Eye (tissue), 1 donor: ENCODE measurements at places on chromosomes 7 and 10.

DNA sequence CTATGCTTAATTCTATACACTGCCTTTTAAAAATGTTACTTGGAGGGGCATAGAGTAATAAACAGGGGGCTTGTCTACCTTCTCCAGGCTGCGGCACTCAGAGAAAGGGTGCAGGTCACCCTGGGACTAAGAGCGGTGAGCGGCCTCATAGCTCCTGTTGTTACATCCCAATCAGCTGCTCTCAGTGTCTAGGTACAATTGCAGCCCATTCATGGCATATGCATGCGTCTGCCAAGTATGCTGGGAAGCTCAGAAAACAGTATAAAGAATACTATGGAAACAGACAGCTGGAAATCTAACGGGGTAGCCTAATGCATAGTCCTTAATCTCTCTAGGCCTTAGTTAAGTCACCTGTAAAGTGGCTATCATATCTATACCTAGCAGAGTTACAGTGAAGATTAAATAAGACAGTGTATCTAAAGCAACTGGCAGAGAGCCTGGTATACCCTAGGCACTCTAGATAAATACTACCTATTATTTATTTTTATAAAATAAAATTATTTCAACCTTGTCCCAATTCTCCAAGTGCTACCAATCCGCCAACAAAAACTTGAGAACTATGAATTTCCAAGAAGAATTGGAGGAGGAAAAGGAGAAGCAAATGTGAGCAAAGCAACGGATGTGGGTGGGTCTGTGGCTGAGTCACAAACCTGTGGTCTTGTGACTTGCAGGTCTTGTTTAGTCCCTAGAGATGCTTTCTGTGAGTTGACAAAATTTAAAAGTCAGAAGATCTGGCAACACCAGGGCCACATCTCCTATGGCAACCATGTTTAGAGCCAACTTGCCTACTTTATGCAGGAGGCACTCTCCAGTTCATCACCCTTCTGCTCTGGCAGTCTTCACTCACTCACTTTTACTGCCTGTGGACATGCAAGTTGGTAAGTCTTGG, 183.0 kb downstream of the RAPGEF5 start:
- no peak for DNase-seq

- DNase-seq, result no peak
Observed at GRCh38 chr10:89591111-89591795, 53.8 kb downstream of the PANK1 start.

- DNase-seq, result no peak
Observed at GRCh38 chr7:135430626-135431025, 79.3 kb downstream of the CNOT4 start.

- peak; percentile 69 for DNase-seq
Observed at GRCh38 chr10:31697271-31698180, 231.1 kb downstream of the ARHGAP12 start.

- DNase-seq, result no peak
Observed at GRCh38 chr10:65128277-65128676, 1607.1 kb downstream of the REEP3 start.

DNA sequence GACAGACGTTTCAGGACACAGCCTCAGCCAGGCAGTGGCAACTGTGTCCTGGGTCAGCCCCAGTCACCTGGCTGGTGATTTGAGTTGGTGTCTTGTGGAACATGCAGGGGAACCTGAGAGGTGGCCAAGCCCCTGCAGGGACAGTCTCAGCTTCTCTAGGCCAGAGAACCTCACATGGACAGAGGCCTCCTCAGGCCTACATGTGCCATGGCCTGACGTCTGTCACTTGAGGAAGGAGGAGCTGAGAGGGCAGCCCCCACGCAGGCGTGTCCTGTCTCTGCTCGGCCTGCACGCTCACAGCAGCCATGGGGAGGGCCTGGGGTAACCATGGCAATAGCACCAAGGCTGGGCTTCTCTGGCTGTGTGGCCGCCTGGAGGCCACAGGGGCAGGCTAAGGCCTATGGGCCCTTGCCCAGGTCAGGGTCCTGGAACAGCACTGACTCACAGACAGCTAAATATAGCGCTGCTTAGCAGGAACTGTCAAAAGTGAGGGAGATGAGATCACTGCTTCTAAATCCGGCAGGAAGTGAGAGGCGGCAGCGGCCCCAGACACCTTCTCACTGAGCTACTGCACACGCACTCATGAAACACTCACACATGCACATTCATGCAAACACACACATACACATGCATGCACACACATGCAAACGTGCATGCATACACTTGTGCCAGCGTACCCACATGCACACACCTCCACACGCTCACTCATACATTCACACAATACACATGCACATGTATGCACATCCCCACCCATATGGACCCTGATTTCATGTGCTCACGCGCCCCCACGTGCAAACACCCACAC, 57.0 kb downstream of the YKT6 start:
- DNase-seq, result peak; percentile 84

DNA sequence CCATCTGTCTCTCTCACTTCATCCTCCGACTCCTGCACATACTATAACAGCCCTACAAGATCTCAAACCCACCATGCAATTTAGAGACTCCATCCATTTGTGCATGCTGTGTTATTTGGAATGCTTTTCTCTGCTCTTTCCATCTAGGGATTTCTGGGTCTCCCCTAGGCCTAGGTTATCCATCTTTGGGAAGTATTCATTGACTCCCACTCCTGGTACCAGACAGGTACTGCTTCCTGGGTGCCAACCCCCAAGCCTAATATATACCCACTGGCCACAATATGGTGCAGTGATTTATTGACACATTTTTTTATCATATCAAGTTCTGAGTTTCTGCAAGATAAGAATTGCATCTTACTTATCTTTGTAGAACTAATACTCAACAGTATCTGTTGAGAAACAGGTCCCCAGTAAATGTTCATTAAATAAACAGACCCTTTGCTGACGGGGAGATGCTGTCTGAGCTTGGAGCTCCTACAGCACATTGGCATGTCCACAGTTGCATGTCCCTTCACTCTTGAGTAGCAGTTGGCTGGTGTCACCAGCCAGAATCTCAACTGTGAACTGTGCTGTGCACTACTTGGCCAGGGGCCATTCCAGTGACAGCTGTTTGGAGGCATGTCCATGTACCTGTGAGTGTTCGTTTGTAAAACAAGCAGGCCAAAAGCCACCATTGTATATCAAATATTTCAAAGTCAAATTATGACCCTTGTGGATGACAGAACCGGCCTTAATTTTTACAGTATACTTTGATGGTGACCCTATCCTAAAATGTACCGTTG, 223.3 kb upstream of the NFE2L3 start:
- no peak for DNase-seq

GRCh38 chr7:124497176-124497575, 268.4 kb downstream of the GPR37 start:
- no peak for DNase-seq

GRCh38 chr7:131014906-131015656, 281.1 kb upstream of the KLF14 start:
- no peak for DNase-seq

- DNase-seq, result no peak
Observed at GRCh38 chr7:85686401-85687181, 499.7 kb upstream of the SEMA3D start.

- no peak for DNase-seq
Observed at GRCh38 chr10:30207485-30208052, 141.5 kb downstream of the MTPAP start.

- no peak for DNase-seq
Observed at GRCh38 chr10:74480778-74481177, 329.8 kb downstream of the ADK start.

DNA sequence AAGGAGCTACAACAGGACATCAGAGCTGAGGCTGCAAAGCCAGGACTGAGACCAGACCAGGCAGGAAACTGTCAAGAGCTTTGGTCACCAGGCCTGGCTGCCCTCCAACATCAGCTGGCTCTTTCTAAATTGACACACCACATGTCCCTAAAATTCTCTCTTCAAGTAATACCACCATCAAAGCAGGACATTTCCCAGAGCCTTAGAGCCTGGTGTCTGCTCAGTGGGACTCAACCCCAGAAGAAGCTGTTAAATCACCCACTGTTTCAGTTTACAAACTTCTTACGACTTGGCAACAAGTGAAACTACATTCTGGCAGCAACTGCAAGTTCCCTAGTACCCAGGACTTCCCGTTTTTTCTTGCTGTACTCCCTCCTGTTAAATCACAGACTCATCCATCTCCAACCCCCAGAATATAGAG, 3.8 kb upstream of the IL6 start:
- no peak for DNase-seq

GRCh38 chr7:123319911-123320310, 120.1 kb upstream of the SLC13A1 start:
- DNase-seq, result no peak

- DNase-seq, result no peak
Observed at GRCh38 chr10:80579849-80580637, 42.3 kb downstream of the SH2D4B start.

DNA sequence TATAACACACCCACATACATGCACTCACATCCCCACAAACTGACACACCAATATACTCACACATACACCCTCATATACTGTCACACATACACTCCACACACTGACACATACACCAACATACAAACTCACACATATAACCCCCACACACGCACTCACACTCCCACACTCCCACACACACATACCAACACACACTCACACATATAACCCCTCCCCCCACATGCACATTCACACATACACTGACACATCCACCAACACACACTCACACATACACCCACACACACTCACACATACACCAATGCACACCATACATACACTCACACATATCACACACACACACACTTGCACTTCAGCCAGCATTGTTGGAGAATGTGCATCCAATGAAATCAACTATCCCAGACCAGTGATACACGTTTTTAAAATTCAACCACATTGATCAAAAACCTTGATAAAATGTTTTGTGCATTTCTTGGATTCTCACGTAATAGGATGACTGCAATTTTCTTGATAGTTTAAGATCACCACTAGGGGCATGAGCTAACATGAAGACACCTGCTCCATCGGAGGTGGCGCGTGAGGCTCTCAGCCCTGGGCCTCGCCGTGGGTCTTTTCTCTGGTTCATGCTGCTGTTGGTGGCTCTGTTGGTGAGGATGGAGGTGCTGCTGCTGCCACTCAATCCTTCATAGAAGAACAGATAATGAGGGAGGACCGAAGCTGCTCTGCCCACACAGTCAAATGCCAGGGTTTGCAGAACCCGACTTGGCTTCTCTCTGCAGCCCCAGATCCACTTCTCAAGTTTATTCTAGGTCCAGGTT, 32.1 kb upstream of the CHST15 start:
- peak; percentile 51 for DNase-seq

DNA sequence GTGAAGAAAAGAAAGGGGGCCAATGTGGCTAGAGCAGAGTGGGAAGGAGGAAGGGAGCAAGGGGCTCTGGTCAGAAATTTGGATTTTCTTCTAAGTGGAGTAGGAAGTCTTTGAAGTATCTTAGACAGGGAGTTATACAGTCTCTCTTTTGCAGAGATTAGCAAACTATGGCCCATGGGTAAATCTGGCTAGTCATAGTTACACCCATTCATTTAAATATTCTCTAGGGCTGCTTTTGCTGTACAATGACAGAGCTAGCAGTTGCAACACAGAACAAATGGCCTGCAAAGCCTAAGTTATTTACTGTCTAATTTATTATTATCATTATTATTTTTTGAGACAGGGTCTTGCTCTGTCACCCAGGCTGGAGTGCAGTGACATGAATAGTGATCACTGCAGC, 10.5 kb upstream of the LAMB4 start:
- no peak for DNase-seq
